ENCODE measurements at places on chromosomes 5 and 9.

DNA sequence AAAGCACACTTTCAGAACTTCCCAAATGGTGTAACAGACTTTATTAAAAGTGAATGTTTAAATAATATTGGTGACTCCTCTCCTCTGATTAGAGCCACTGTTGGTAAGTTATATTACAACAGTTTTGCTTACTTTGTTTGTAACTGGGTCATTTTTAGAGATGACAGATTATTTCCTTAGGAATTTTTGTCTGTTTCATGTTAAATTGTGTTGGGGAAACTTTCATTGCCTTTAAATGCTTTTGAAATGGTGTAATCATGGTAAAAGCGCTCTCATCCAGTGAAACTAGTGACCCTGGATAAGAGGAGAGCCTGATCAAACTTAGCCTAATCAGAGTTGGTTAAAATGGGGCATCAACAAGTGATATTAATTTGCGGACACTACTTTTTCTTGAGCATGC, 39.4 kb downstream of the TNPO1 start:
- DNase-seq: no peak

GRCh38 chr5:61563401-61563800, 231.3 kb downstream of the ZSWIM6 start:
- DNase-seq: no peak

DNA sequence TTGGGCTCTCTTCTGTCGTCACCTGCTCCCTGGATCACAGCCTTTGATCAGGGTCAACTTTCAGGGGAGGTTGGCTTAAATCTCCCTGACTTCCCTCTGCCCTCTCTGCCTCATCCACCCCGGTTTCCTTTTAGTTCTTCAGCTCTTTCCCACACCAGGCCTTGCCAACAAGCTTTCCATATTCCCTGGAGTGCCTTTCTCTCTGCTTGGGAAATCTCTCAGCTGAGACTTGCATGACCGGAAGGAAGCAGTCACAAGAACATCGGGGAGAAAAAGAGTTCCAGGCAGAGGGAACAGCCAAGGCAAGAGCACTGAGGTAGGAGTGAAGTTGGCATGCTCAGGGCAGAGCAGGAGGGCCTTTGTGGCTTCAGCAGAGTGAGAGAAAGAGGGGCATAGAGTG, 88.4 kb upstream of the HSPA9 start:
- no peak for DNase-seq

DNA sequence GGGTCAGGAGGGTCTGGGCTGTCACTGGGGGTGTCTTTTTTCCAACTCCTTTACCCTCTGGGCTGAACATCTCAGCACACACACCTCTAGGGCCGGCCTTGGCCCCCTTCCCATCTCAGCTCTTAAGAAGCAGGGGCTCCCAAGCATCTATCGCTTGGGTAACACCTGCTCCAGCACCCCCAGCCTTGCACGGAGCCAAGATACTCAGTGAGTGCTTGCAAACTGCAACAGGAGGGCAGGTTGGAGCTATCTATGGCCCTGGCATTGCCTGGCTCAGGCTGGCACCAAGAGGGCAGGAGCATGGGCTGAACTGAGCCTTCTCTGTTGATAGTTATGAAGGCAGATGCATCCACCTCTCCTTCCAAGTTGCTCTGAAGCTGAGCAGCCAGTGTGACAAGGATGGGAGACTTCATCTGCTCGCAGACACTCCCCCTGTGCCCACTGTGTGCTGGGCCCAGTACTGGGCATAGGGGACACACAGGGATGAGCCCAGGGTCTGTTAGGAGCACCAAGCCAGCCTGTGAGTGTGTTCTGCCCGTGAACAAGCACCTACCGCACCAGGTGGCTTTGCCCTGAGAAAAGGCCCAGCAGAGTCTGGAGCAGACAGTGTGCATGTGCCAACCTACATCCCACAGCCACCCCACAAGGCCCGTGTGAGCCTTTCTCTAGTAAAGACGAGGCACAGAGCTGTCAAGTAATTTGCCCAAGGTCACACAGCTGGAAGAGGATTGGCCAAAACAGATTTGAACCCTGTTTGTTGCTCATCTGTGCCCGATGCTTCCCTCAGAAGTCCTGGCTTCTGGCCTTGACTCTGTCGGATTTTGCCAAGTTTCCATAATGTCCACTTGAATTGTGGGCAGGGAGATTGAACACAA, 58.2 kb downstream of the PHF2 start:
- DNase-seq: no peak

DNA sequence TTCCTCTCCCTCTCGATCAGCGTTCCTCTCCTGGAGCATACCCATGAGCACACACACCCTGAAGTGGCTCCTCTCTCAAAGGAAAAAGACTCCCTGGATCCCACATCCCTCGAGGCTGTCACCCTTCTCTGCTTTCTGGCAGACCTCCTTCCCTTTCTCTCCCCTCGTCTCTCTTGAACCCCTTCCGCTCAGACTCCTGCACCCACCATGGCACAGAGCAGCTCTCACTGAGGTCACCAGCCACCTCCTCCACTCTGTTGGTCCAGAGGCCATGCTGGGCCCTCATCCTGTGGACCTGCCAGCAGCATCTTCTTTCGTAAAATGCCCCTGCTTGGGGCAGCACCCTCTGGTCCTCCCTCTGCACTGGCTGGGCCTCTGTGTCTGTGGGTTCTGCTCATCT, 5.7 kb downstream of the B4GALT7 start:
- DNase-seq: no peak

DNA sequence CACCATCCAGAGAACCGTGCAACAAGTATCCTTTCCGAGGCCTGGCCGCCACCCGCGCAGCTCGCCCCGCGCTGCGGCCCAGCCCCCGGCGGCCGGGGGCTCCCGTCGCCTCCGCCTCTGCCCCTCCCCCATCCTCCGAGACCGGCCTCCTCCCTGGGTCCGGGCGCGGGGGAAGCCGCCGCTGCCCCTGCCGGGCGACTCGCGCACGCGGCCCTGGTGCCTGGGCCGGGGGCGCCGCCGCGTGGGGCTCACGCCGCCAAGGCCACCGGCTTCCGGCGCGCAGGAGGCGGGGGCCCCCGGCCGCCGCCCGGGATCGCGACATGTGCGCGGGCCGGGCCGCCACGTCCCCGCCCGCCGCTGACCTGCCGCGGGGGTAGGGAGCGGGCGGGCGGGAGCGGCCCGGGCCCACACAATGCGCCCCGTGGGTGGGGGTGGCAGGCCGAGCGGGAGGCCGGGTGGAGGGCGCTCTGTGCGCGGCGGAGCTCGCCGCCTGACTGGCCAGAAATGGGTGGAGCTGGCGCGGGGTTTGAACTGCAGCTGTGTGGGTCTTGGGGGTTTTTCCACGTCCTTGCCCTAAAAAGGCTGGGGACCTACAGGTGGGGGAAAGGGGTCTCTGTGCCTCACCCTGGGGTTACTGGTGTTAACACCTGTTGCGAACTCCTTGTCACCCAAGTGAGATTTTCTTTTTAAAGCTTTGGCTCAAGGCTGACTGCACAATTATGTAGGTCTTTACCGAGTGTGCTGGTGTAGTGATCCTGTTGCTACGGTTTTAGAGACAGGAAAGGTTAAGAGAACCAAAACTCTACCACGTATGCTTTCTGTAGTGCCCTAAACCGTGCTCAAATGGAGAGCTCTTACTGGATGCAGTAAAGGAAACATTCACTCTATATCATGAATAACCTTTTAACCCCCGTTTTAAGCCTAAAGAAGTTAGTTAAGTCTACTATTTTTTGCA, 32.3 kb downstream of the TNPO1 start:
- peak; percentile 53 for DNase-seq

- no peak for DNase-seq
Observed at GRCh38 chr9:99465231-99465907, 243.3 kb downstream of the SEC61B start.

- DNase-seq: no peak
Observed at GRCh38 chr9:135076876-135077430, 10.5 kb upstream of the OLFM1 start.

GRCh38 chr5:11904265-11904906, at the start of gene CTNND2:
CTNND2 (minus strand) TSS chr5:11904446; CDS start chr5:11903853, 593 bp downstream.
- no peak for DNase-seq

DNA sequence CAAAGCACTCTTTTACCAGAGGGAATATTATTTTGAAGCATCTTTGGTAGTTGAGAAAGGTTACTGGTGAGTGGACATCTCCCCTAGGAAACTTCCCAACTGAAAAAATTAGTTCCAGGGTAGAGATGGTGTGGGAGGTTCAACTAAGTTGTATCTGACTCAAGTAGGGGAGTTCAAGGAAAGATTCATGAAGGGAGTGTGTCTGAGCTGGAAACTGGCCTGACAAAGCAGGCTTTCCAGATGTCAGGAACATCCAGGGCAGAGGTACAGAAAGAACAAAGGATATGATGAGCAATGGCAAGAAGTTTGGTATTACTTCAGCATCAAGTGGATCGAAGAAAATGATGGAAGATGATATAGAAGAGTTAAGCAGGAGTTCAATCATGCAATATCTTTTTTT, 458.0 kb upstream of the RIOK2 start:
- no peak for DNase-seq

- no peak for DNase-seq
Observed at GRCh38 chr9:125549465-125549871, 157.5 kb downstream of the MAPKAP1 start.

DNA sequence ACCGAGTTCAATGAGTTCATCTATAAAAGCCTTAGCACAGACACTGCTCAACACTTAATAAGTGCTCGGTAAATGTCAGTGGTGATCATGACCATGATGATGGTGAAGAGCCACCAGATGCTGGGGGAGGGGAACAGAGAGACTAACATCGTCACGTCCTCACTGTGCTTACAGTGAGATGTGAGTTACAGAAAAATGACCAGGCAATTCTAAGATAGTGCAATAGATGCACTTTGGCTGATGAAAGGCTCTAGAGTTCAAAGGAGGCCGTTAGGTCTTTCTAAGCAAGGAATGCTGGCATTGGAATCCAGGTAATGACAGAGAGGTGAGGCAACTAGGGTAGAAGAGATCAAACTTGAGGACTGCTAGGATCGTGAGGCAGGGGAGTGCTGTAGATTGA, 36.7 kb downstream of the ARL15 start:
- DNase-seq: no peak

DNA sequence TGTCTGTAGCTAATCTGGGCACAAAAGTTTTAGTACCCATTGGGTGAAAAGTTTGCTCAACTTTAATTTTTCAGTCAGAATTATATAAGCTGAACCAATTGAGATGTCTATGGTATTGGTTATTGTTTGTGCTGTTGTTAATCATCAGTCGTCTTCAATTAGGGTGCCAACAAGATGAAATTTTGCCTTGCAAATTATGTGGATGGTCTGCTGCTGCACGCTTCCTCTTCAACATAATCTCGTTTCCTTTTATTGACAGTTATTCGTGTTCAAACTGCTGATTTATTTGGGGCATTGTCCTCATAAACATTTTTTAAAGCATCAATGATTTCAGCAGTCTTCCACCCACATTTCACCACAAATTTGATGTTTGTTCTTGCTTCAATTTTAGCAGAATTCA, 194.0 kb downstream of the HTR1A start:
- no peak for DNase-seq

- DNase-seq: no peak
Observed at GRCh38 chr5:83817591-83817990, 96.9 kb upstream of the HAPLN1 start.

DNA sequence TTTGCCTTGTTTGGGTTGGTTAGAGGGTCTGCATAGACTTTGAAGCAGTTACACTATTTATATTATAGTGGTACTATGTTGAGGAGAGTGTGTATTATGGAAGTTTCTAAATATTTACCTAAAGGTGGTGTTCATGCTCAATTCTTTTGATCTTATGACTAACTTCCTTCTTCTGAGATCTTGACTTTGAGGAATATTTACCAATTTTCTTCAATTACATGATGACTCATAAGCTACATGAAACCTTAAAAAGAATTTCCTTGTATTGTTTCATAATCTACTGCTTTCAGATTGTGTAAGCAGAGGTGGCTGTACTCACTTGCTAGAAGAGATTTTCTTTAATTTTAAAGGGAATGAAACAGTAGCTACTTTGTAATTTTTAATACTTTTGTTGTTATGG, 276.1 kb downstream of the TAF11L14 start:
- no peak for DNase-seq

DNA sequence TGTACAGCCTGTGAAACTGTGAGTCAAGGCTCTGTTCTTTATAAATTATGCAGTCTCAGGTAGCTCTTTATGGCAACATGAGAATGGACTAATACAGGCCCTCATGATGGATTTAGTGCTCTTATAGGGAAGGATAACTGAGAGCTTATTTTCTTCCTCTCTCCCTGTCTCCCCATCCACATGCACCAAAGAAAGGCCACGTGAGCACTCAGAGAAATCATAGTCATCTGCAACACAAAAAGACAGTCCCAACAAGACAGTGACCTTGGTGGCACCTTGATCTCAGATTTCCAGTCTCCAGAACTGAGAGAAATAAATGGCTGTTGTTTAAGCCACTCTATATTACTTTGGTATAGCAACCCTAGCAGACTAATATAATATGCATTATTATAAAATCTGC, 2133.6 kb upstream of the ACO1 start:
- no peak for DNase-seq

- no peak for DNase-seq
Observed at GRCh38 chr9:123149067-123149466, 115.6 kb downstream of the GPR21 start.

DNA sequence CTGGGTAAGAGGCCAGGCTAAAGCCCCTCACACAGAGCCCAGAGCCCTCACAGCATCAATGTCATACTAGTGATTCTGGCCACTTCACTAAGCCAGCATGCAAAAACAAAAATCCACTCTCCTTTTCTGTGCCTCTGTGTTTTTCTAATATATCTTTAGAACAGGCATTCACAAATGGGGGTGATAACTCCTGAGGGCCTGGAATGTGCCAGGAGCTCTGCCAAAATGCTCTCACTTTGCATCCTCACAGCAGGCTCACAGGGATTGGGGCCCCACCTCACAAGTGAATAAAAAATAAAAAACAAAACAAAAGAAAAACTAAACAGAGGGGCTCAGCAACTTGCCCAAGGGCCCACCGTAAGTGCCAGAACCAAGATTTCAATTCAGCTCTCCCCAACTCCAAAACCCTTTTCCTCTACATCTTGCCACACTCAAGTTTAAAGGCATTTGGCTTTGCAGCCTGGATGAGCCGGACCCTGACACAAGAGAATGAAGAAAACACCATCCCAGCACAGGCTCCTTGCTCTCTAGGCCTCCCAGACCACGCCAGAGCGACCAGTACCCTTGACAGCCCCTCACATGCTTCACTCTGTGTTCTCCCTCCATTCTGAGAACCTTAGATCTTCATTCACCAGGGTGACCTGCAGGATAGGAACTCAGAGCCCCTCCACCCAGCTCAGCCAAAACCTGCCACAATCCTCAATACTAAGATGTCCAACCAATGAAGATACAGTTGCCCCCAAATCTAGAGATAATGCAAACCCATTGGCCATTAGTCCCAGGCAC, 51.3 kb downstream of the SAXO1 start:
- DNase-seq: no peak

All from T-helper 2 cell treated with Interferon-gamma antibody and Interleukin-4, amounts not matched to agents 5 μg/mL and 100 μg/mL, for 36 hours (primary cell).